ENCODE measurements at places on chromosomes 5 and 9. TPM values are rescaled to one million over a fixed set of nuclear protein-coding genes. Genes with fewer than 3 reads are reported as not detected.

The SYK gene
- total RNA-seq, result 5.6 TPM

- no peak for DNase-seq
These were observed 70.4 kb upstream of the IQGAP2 start for GRCh38 chr5:76332611-76333205.

DNA sequence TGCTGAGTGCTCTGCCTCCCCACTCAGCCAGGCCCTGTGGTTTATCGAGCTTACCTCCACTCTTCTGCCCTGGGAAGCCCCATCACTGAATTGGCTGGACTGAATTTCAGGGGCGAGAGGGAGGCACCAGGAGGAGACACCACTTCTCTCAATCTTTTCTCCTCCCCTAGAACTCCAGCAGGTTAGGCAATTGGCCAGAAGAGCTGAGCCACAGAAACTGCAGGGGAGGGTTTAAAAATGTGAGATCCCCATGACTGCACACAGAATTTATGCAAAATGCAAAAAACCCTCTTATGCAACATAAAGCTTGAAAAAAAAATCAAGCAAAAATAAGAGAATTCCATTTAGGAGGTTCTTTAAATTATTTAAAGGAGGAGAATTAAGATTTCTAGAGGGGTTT is 29.9 kb downstream of the TUT7 start:
- no peak for DNase-seq

DNA sequence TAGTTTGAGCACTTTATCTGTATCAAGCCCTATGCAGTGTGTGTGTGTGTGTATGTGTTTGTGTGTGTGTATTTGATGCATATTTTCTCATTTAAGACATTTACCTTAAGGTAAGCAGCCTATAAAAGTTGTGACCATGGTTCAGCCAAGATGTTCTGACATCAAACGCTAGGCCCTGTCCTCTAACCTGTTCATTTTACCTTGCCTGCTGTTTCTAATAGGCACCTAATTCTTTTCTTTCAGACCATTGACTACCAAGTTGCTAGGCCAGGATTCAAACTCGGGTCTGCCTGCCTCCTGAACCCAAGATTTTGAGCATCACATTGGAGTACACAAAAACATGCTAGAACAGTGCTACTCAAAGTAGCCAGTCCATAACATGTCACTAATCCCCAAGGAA is 274.5 kb downstream of the PLK2 start:
- DNase-seq, result no peak

The CCL21 gene
- total RNA-seq, result not detected

DNA sequence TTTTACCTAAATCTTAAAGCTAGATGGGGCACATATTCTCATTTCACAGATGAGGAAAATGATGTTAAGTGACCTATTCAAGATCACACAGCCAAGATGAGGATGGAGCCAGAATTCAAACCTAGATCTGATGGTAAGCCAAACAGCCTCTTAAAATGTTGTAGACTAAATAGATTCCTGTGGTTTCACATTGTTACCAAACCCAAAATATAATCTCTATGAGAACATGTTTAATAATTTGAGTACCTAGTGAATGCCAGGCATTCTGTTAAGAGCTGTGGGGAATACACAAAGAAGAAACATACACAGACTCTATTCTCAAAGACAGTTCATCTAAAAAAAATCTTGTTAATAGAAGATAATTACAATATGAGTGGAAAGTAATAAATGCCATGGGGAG is 25.2 kb downstream of the HOMER1 start:
- DNase-seq, result no peak

- DNase-seq, result no peak
These were observed 89.7 kb upstream of the PARP8 start for GRCh38 chr5:50576686-50577256.

- DNase-seq, result no peak
These were observed 237.4 kb downstream of the NR3C1 start for GRCh38 chr5:143166090-143166489.

The IL3 gene
- total RNA-seq, result not detected

Data from dorsolateral prefrontal cortex (tissue), 122 donors.